ENCODE measurements at places on chromosomes 2 and 18. TPM values are rescaled to one million over a fixed set of nuclear protein-coding genes. Genes with fewer than 3 reads are reported as not detected.
A peak's percentile ranks its signal among the peaks of the same experiment; 100 is the strongest.

Gene DCDC2C
- total RNA-seq = not detected

Gene CCDC68
- not detected for total RNA-seq

DNA sequence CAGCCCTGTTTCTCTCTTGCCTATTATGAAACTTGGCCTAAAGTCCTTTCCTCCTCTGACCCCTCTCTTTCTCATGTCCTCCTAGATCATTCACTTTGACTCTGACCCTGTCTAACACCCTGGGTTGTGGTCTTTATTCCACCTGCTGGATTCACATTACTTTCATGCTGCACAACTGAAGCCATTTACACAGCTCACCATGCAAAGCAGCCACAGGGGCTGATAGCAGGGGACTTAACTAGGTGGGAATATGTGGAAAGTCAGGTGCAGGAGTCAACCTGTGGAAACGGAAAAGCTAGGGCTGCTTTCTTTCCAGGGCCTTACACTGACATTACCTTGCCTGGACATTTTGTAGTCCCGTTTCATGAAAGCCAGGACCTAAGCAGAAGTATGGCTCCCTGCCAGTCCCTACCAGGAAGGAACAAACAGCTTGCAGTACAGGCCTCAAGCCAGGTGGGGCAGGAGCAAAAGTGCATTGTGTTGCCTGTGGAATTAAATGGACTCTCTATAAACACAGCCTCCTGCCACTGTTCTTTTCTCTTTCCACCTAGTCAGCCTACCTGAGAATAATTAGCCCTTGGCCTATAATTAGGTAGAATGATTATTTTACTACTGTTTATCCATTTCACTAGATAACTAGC is 11.8 kb downstream of the MAPRE3 start:
- peak; percentile 66 for DNase-seq

GRCh38 chr2:12669036-12669435 is 47.7 kb upstream of the TRIB2 start:
- DNase-seq = no peak

- no peak for DNase-seq
Observed at GRCh38 chr2:42133771-42134195, 35.4 kb upstream of the EML4 start.

- no peak for DNase-seq
Observed at GRCh38 chr2:42359304-42359964, 1.6 kb downstream of the COX7A2L start.

GRCh38 chr2:125711075-125711474 is 944.9 kb upstream of the GYPC start:
- no peak for DNase-seq

- no peak for DNase-seq
Observed at GRCh38 chr2:46815121-46815802, 100.3 kb downstream of the MCFD2 start.

Measured in activated CD4-positive, alpha-beta T cell treated with anti-CD3 and anti-CD28 coated beads, Interleukin-2, amount 10 ng/mL, durations not matched to agents 24 days and 14 days (primary cell).